ENCODE measurements at places on chromosomes 5 and 9.

DNA sequence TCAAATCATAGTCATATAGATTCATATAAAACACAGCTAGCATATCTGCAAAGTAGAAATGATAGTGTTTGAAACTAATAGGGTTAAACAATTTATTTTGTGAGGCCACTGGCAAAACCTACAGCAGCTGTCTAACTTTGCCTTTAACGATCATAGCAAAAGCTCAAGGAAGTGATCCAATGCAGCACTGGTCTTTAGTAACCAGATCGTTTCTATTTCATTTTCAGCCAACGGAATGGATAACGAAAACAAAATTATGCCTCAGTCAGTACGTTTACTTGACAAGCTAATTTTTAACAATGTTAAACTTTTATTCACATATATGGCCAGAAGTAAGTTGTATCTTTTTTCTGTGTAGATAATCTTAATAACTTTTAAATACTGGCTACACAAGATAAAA, 17.7 kb downstream of the MLLT3 start:
- no peak for DNase-seq

GRCh38 chr5:179603308-179603707, 20.2 kb downstream of the HNRNPH1 start:
- DNase-seq, result no peak

DNA sequence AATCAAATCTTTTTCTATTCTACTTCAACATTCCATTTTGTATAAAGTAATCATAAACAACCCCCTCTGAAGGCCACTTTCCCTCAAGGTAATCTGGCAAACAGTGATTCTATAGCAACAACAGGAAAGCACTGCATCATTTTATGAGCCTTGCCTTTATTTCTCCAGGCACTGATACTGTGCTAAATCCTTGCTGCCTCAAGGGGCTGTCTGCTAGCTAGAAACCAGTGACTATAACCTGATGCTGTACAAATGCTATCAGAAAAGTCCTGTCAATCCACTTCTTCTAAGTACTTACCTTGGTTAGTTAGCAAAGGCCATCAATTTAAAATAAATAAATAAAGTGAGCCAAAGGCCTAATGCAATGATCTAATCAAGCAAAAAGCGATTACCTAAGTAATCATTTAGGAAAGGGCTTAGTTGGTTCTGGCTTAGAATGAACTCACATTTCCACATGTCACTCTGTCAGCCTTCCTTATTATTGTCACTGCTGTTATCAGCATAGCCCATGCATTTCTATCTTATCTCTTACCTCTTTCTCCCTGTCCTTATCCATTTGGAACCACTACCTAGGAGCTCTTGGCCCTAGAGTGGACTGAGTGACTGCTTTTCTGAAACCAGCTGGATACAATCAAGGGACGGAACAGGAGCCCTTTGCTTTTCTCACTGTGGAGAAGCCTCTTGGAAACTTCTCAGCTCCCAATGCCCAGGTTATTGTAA, 246.1 kb upstream of the MEF2C start:
- DNase-seq, result no peak

- DNase-seq, result no peak
Measured at GRCh38 chr9:96436063-96436455, 13.9 kb upstream of the HABP4 start.

Data from NCI-H774 (cell line).